Karpas-422 (cell line): ENCODE measurements at places on chromosomes 11 and 22. TPM values are rescaled to one million over a fixed set of nuclear protein-coding genes. Genes with fewer than 3 reads are reported as not detected.

- no peak for DNase-seq
Observed at GRCh38 chr11:12968101-12968500, 41.0 kb upstream of the RASSF10 start.

- DNase-seq = peak; percentile 44
Observed at GRCh38 chr22:19176175-19176643, 2.3 kb downstream of the SLC25A1 start.

TSSK2 gene
- total RNA-seq = not detected in 2 replicates

- no peak for DNase-seq
Observed at GRCh38 chr11:30987819-30988218, 381.7 kb downstream of the DCDC1 start.

DNA sequence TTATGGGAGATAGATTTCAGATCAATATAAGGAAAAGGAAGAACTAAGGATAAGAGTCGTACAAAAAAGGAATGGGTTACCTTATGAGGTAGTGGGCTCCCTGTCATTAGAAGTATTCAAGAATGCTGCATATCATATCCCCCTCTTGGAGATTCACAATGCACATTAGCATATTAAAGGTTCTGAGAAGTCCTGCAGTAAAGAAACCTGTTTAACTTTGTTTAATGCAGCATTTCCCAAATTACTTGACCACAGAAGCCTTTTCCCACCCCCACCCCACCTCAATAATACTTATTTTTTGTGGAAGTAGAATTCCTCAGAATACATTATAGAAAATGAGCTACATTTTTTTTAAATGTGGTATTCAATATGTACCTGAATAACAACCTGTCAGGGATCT lies 30.9 kb downstream of the PHF21A start:
- no peak for DNase-seq

OR10G7 gene
- total RNA-seq = not detected in 2 replicates

DNA sequence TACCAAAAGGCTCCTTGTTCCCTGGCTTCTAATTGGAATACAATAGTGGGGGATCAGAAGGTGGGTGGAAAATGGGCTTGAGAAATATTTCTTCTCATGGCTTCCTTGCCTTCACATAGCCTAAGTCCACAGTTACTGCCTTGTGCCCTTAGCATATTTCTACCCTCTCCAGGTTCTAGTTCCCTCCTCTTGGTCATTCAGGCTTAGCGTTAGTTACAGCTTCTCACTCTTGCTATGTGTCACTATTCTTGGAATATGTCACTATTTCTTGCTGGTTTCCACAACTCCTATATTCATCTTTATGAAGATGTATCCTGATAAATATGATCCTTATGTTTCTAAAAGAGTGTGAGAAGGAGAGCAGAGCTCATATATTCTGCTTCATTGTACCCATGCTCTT lies 2.5 kb downstream of the OR2D2 start:
- no peak for DNase-seq

- peak; percentile 79 for DNase-seq
Observed at GRCh38 chr11:68002938-68003845, 705 bp downstream of the UNC93B1 start.

OR8D1 gene
- not detected in 2 replicates for total RNA-seq

- DNase-seq = no peak
Observed at GRCh38 chr11:12410006-12410728, 32.8 kb downstream of the PARVA start.

DNA sequence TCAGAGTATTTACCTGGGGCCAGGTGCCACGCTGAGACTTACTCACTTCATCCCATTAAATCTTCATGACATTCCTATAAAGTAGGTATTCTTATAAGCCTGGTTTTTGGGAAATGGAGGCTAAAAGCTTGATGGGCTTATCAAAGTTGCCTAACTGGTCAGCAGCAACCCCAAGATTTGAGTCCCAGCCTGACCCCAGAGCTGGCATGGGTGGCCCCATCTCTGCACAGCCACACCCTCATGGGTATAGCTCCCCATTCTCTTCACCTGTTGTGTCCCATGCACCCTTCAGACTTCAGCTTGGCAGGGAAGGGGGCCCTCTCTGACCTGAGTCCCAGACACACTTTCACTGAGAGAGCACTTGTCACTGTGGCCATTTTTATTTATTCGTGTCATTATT lies 37.4 kb upstream of the TP53I11 start:
- DNase-seq = no peak

RBFOX2 gene
- total RNA-seq = 24.2 TPM in 2 replicates

DNA sequence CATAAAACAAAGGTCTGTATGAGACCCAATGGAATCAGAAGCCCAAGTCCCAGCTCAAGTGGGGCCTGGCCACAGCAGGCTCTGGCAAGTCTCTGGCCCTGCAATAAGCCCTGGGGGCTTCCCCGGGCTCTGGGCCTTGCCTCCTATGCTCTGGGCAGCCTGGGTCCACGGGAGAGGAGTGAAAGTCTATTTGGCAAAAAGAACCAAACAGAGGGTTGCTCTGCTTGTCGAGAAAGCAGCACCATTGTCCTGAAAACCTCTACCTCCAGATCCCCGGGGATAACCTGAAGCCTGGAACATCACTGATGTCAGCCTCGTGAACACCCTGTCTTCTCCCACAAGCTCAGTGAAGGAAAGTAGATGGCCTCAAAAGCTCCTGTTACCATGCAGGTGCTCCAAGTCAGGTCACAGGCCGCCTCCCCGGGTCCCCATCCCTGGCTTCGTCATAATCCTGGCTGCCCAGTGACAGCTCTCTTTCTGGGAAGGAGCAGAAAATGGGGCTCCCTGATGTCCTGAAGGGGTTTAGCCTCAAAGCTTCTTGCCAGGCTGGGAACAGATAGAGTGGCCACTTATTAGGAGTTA lies 46.1 kb upstream of the ETS1 start:
- DNase-seq = no peak

GRCh38 chr11:105189581-105189980 lies 50.0 kb upstream of the CARD18 start:
- no peak for DNase-seq

OR8D4 gene
- not detected in 2 replicates for total RNA-seq

- DNase-seq = no peak
Observed at GRCh38 chr11:8715501-8715900, 32.9 kb downstream of the RPL27A start.

DNA sequence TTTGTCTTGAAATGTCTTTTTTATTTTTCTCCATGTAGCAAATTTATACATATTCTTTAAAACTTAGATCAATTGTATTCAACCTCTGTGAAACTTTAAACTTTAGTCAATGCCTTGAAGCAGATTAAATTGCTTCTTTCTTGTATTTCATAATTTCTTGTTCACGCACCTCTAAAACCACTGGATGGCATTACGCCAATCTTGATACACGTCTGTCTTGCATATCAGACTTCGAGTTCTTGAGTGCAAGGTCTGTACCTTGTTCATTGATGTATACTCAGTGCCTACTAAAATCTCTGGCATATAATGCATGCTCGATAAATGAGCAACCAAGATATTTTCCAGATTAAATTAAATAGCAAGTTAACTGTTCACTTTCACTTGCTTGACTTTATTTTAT lies 236.8 kb downstream of the CASP12 start:
- DNase-seq = no peak

GRCh38 chr11:65429068-65429681 lies 6.6 kb downstream of the NEAT1 start:
- peak; percentile 71 for DNase-seq

DNA sequence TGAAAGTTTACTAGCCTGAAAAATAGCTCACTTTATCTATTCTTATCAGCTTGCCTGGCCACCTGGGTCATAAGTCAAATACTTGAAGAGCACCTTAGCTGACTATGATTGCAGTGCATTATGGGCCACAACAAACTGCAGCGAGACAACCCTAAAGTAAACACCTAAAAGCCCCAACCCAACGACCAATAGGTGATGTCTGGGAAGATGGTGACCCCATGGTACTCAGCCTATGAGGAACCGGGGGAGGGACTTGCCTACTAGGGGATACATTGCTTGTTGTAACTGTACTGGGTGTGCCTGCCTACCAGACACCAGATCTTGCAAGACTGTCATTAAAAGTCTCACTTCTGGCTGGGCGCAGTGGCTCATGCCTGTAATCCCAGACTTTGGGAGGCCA lies 35.6 kb upstream of the APOBEC3A start:
- no peak for DNase-seq

DNA sequence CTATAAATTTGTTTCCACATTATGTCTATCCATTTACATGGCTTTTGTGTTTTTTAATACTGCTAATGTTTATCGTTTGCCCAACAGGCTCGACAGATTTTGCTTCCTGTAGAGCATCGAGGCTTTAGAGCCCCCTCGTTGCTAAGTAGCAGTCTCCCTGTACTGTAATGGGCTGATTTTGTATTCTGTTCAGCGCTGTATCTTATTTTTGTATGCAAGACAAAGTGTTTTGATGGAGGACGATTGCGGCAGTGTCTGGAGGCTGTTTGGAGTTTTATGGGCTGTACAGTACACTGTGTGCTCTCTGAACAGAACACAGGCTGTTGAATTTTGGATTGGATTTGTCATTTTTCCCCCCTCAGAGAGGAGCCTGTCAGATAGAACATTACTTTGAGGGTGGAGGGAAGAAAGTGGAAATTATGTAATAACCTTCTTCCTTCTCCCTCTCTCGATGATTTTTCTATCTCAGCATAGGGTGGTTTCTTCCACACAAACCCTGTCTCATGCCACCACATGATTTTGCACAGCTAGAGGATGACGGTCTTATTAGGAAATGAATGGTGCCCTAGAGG lies 104.4 kb downstream of the ZBTB16 start:
- DNase-seq = no peak

SPDYC gene
- not detected in 2 replicates for total RNA-seq

DNA sequence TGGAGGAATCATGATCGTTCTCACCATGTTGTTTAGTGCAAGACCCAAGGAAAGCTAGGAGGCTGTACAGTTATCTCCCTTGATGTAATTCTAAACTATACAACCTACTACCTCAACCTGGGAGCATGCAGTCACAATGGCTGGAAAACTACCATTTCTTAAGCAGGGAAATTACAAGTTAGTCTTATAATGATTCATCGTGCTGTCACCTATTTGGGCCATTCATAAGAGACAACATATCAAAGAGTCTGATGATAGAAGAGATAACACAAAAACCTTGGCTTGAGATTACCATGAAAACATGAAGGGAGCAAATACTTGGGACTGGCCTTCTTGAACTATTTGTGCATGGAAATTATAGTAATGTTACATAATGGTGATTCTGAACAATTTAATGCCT lies 30.5 kb upstream of the BLID start:
- no peak for DNase-seq

GRCh38 chr11:32386770-32387377 lies 48.5 kb downstream of the WT1 start:
- peak; percentile 89 for DNase-seq
